ENCODE measurements at places on chromosomes 2 and 18.
A peak's percentile ranks its signal among the peaks of the same experiment; 100 is the strongest.

- DNase-seq = no peak
Measured at GRCh38 chr2:241011751-241012510, 13.5 kb downstream of the SNED1 start.

DNA sequence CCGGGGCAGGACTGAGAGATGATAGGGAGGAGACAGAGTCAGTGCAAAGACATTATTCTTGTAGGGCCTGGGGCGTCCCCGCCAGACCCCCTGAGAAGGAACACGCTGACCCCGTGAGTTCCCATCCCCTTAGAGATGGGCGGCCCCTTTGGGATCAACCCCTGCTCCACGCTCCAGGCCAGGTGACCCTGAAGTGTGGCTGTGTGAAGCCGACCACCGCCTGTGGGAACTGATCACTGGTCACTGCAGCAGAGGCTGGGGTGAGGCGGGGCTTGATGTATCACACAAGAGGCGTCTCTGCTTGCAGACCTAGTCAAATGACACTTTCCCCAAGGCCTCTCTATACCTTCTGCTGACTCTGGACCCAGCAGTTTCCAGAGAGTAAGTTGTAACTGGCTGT is 157.4 kb upstream of the TWIST2 start:
- no peak for DNase-seq

- DNase-seq = no peak
Measured at GRCh38 chr2:106261871-106262321, 67.8 kb upstream of the UXS1 start.

DNA sequence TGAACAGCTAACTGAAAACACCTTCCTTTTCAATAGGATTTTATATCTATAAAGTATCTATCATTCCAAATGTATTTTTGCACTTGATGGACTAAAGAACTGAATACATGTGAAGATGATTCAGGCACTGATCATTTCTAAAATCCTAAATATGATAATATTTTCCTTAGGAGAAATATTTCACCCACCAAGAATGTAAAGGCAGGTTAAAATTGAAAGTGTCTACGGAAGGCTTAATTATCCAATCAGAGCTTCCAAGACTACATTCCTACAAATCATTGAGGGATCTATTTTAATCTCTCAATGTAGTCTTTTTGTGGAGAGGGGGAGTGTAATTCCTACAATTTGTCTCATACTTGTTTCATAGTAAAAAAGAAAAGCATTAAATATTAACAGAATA is 3.6 kb downstream of the GALNT3 start:
- DNase-seq = no peak

GRCh38 chr18:41761333-41762018 is 193.6 kb upstream of the PIK3C3 start:
- no peak for DNase-seq

DNA sequence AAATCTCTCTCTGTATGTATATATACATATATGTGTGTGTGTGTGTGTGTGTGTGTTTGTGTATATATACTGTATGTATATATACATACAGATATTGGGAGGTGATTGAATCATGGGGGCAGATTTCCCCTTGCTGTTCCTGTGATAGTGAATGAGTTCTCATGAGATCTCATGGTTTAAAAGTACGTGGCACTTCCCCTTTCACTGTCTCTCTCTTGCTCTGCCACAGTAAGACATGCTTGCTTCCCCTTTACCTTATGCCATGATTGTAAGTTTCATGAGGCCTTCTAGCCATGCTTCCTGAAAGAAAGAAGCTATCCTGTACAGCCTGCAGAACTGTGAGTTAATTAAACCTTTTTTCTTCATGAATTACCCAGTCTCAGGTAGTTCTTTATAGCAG is 18.8 kb upstream of the CCDC195 start:
- DNase-seq = no peak

DNA sequence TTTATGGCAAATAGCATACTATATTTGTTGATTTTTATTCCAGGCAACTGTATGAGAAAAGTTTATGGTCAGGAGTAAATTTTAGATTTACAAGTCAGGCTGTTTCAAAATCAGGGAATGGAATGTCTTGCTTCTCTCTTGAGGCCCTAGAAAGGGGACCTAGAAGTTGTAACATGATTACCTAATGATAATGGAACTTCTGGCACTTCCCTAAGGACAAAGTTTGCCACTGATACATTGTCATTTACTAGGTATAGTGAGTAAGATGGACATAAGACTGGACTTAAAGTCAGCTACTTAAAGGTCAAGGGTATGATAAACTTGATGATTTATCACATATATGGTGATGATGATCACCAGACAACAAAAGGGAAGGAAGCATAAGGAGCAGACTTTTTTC is 103.3 kb upstream of the VRK2 start:
- no peak for DNase-seq

DNA sequence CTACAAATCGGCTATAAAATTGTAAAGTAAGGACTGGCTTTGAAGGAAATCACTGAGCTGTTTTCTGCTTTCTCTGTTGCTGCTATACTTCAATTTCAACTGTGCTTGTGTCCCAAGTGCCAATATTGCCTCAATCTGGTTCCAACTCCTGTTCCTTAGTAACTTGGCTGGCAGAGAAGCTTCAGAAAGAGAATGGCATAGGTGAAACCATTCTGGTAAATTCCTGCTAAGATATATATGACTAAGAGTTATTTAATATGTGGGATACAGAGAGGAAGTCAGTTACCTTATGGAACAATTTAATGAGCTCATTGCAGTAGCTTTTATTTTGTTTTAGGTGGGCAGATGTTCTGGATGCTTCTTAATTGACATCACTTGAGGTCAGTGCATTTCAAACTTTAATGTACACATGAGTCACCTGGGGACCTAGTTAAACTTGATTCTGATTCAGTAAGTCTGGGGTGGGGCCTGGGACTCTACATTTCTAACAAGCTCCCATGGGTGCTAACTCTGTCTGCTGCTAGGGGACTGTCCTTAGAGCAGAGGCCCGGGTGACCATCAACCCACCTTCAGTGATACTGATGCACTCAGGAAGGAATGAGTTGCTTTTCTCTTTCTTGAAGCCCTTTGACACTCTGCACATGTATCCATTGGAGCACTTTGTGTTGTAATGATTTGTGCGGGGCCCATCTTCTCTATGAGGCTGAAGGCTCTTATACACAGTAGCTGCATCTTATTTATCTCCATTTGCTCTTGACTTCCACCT is 47.6 kb downstream of the LIPG start:
- DNase-seq = no peak

- DNase-seq = no peak
Measured at GRCh38 chr18:48539406-48540250, 797 bp downstream of the CTIF start.

DNA sequence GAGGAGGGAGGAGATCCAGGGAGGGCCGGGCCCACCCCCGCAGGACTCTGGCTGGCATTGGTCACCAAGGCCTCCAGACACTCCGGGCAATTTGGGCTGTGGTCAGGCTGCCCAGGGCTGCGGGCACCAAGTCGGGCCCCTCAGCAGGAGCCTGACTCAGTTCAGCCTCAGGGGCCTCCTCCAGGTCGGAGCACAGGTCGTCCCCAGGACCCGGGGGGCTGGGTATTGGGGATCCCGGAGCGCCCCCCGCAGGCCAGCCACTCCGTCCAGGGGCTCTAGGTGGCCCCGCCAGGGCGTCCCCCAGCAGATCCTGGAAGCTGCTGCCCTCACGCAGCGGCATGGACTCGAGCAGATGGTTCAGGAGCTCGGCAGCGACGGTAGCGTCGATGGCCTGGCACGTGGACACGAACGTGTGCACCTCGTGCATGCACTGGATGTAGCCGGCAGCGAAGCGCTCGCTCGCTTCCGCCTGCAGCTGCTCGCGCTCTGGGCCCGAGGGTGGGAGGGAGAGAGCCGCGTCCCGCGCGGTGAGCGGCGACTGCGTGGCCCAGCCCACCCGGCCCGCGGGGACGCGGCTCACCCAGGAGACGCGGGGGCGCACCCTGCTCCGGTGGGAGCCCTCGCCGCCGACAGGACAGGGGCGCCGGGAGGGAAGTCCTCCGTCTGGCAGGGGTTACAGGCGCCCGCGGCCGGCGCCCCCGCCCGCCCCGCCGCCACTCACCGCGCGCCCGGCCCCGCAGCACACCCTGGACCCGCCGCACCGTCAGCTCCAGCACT is 884 bp downstream of the HES6 start:
- DNase-seq = peak; percentile 16

- DNase-seq = no peak
Measured at GRCh38 chr18:48607056-48607984, 68.5 kb downstream of the CTIF start.

- no peak for DNase-seq
Measured at GRCh38 chr2:236993286-236993685, 92.4 kb upstream of the COPS8 start.

DNA sequence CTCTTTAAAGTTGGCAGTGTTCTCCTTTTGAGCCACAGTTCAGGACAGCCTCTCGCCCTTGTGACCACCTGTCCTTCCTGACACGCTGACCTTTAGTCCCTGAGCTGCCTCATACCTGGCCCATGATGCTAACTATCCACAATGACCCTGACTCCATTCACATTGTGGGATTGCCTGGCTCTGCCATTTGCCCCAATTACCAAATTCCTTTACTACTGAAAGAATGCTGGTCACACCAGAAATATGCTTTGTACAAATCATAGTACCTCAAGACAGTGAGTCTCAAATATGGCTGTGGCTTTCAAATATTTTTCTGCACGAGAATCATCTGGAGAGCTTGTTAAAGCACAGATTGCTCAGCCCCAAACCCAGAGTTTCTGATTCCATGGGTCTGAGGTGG is 54.2 kb downstream of the LTBP1 start:
- no peak for DNase-seq

- DNase-seq = no peak
Measured at GRCh38 chr2:146927080-146927711, 917.6 kb upstream of the ACVR2A start.

DNA sequence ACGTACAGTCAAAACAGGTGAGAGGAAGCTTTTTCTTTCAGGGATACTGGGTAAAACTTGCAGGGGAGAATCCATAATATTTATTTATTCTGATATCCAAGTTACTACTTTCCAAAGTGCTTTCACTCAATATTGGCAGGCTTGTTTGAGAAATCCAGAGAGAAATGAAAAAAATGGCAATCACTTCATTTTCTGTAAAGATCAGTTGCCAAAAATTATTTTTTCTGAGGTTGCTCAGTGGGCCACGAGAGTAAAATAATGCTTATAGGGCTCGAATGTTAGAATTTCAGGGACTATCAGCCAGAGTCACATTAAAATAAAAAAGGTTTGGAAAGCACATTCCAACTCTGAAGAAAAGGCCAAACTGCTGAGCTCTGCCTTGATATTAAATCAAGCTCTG is 324.6 kb upstream of the RND3 start:
- DNase-seq = no peak

DNA sequence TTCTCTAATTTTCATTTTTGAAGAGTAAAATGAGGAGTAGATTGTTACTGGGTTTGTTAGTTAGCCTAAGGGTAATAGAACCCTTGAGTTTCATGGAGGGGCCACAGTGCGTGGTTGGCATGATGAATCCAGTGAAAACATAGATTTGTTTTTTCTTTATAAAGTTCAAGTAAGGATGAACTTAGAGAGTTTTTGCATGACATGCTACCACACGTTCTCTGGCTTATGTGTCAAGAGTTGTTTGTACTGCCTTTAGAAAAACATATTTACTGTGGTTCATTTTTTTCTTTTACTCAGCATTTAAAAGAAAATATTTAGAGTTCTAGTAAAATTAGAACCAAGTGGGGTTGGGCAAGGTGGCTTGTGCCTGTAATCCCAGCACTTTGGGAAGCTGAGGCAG is 21.8 kb downstream of the RBM44 start:
- DNase-seq = no peak

- DNase-seq = no peak
Measured at GRCh38 chr2:119338826-119339561, 27.6 kb downstream of the C2orf76 start.

- DNase-seq = no peak
Measured at GRCh38 chr2:55200416-55200815, 31.7 kb downstream of the CLHC1 start.

DNA sequence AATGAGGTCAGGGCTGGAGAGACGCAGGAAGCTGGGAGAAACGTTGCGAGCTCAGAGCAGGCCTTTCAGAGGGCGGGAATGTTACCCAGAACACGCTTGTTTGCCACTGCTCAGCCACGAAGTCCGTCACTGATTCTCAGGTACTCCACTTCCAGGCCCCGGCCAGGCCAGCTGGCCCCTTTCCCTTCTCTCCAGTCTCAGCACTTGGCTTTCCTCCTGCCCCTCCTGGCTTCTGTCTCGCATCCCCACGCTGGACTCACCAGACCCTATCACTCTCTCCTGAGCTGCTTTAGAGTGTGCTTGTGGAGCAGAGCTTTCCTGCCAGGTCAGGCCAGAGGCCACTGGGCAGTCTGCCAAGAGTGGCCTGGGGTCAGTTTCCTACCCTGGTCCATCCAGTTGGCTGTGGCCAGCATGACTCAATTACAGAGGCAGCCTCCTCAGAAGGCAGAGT is 151.4 kb downstream of the TWIST2 start:
- no peak for DNase-seq

DNA sequence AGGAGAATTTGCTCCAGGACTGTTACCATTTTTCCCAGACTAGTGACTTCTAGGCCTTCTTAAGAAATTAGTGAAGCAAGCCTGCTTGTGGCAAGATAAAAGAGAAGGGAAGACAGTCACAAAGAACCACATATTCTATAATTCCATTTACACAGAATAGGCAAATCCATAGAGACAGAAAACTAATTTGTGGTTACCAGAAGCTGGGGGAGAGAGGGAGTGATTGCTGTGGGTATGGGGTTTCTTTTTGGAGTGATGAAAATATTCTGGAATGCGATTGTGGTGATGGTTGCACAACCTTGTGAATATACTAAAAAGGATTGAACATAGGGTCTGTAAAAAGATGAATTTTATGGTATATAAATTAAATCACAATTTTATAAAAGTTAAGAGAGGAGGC is 37.5 kb upstream of the SIX2 start:
- no peak for DNase-seq

- no peak for DNase-seq
Measured at GRCh38 chr2:151569167-151569566, 159.5 kb downstream of the RIF1 start.

- DNase-seq = no peak
Measured at GRCh38 chr2:230934231-230935129, 9.4 kb upstream of the GPR55 start.

DNA sequence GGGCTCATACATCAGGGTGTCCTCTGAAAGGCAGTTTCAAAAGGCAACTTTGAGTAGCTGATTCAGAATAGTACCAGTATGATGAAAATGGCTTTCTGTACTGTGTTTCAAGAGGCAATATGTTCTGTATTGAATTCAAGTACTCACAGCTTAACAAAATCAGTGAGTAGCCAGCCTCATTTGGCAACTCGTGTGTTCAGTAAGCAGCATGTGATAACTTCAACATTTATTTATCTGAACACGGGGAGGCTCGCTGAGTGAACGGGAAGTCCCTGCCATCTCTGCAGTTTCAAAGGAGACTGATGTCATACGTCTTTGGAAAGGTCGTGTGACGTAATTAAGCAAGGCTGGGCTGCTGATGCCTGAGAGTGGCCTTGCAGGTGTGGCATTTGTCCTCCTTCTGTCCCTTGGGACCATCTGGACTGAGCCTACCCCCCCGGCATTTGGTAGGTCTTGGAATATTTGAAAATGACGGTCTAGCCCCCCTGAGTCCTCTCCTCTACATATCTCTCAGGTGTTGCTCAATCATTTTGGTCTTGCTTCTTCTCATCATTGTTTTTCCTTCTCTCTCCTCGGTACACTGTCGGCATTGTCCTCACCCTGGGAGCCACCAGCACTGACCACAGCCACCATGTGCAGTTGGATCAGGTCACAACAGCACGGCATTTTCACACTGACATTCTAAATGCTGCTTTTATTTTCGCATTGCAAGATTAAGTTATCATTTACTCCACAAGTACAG is 62.8 kb downstream of the SMIM21 start:
- no peak for DNase-seq
